ENCODE measurements at places on chromosomes 1 and 21. TPM values are rescaled to one million over a fixed set of nuclear protein-coding genes. Genes with fewer than 3 reads are reported as not detected.

FAM110D gene
- 0.06 TPM for total RNA-seq

GJA4 gene
- not detected for total RNA-seq

LCE1B gene
- total RNA-seq: not detected

TRIM45 gene
- total RNA-seq: 1.2 TPM

CASZ1 gene
- 2.1 TPM for total RNA-seq

Measured in A549 treated with Hydrocortisone at 1 μM for 4 hours (cell line).